ENCODE measurements at places on chromosomes 12 and 14.

DNA sequence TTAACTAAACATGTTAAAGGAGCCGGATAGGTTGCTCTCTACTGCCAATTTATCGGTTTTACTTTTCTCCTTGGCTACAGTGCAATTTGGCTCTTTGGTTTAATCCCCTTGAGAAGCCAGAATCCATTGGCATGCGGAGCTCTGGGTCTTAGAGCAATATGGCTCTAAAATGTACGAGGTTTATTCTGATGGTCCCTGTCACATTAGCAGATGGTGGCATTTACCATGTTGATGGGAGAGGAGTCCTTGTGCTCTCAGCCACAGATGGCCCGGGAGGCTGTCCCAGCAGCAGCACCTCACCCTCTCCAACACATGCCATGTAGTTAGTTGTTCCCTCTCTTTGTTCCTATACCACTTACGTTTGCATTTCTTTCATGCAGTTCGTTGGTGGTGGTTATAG, 179.7 kb downstream of the RGS6 start:
- no peak for DNase-seq

DNA sequence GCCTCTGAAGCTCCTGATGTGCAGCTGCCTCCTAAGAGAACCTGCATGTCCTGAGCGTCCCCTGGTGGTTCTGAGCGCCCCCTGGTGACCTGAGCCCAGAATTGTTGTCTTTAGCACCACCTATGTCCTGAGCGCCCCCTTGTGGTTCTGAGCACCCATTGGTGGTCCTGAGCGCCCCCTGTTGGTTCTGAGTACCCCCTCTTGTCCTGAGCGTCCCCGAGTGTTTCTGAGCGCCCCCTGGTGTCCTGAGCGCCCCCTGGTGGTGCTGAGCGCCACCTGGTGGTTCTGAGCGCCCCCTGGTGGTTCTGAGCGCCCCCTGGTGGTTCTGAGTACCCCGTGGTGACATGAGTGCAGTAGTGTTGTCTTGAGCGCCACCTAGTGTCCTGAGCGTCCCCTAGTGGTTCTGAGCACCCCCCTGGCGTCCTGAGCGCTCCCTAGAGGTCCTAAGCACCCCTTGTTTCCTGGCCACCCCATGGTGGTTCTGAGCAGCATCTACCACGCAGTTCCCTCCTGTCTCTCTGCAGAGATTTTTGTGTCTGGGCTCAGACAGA, 782.5 kb downstream of the TMEM121 start:
- DNase-seq = peak; percentile 83

DNA sequence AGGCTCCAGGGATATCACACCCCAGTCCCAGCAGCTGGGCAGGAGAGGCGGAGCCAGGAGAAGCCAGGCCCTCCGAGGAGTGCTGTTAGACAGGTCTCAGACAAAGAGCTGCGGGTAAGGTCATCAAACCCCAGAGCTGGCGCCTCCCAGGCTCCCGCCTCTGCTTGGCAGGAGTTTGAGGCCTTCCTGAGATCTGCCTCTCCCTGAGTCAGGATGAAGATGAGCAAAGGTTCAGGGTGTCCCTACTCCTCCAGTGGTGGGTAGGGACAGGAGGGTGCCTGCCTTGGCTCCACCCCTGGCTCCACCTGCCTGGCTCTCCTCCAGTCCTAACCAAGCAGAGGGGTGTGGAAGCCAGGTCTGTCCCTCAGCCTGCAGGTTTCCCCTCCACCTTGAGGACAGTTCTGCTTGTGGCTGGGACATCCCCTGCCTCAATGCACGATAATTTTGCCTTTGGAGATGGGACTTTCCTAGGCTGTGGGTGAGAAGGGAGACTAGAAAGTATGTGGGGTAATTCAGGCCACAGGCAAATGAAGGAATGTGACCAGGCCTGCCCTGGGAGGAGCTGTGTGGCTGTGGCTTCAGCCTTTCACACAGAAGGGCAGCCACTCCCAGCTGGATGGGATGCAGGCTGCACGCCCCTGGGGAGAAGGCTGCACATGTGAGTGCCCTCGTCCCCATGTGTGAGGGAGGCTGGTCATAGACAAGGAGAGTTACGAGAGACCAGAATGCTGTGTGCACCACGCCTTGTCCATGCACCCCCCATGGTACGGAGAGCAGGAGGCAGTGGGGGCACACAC, 2.2 kb downstream of the PLEKHG6 start:
- DNase-seq = no peak

GRCh38 chr14:91067186-91067585, 6.7 kb upstream of the RPS6KA5 start:
- no peak for DNase-seq

GRCh38 chr14:46197856-46198255, 453.7 kb downstream of the RPL10L start:
- DNase-seq = no peak

- no peak for DNase-seq
Observed at GRCh38 chr12:65685514-65685913, 138.8 kb upstream of the HMGA2 start.

- DNase-seq = no peak
Observed at GRCh38 chr14:60632777-60633176, 16.5 kb downstream of the SIX1 start.

Data from stimulated activated CD4-positive, alpha-beta T cell treated with anti-CD3 and anti-CD28 coated beads, Interleukin-1b, Interleukin-23, amount 100 ng/mL, for 24 hours (primary cell).